SK-MEL-5 (cell line): ENCODE measurements at places on chromosomes 1 and 21. TPM values are rescaled to one million over a fixed set of nuclear protein-coding genes. Genes with fewer than 3 reads are reported as not detected.

Gene LCE3E
- not detected in 2 replicates for total RNA-seq

Gene KRTAP11-1
- not detected in 2 replicates for total RNA-seq

Gene KANK4
- total RNA-seq = not detected in 2 replicates

Gene SELENOF
- total RNA-seq = 257 and 280 TPM in 2 replicates

Gene TNNI3K
- 0.64 and 1.4 TPM in 2 replicates for total RNA-seq

Gene TFF2
- total RNA-seq = not detected in 2 replicates

Gene WDR47
- total RNA-seq = 6.2 and 7.9 TPM in 2 replicates

Gene LCE1A
- total RNA-seq = not detected in 2 replicates

Gene APOBEC4
- not detected in 2 replicates for total RNA-seq
